ENCODE measurements at places on chromosomes 5 and 9.
A peak's percentile ranks its signal among the peaks of the same experiment; 100 is the strongest.

- no peak for DNase-seq
Measured at GRCh38 chr9:7443541-7443940, 356.0 kb downstream of the DMAC1 start.

- DNase-seq, result no peak
Measured at GRCh38 chr9:136597965-136598364, 52.1 kb upstream of the NOTCH1 start.

- DNase-seq, result no peak
Measured at GRCh38 chr5:135446615-135447014, 533 bp downstream of the DCANP1 start.

GRCh38 chr5:150593593-150593992, 46.9 kb upstream of the SYNPO start:
- DNase-seq, result no peak

DNA sequence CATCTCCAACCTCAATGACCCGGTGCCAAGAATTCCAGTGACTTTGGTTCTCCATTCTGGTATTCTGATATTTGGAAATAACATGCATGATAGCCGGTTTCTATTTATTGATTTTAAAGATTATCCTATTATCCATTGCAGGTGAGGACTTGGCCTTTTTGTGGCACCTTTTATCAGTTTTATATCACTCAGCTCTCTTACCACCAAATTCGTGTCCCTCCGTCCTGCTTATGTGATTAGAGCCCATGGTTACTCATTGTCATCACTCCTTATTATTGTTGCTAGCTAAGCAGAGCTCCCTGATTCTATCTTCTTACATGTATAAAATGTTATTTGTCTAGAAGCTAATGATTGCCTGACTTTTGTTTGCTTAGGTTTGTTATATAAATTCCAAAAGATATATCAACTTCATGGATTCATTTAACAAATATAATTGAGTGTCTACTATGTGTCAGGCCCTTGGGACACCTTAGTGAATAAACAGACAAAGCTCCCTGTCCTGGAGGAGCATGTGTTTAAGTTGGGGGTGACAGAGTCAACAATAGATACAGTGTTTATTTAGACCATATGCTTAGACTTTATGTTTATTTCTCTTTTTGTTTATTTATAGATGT, 138.2 kb downstream of the ADAMTS16 start:
- DNase-seq, result no peak

DNA sequence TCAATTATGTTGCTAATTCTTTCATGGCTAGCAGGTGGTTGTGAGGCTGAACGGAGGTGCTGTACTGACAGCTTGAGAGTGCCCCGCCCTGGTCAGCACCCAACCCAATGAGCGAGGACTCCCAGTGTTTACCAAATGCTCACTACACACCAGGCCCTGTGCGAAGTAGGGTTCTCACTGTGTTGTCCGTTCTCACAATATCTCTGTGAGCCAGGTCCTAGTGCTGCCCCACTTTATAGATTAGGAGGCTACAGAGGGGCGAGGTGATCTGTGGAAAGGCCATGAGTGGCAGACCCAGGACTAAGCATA, 28.2 kb downstream of the COL15A1 start:
- DNase-seq, result no peak

GRCh38 chr5:174759091-174759490, 34.7 kb downstream of the MSX2 start:
- no peak for DNase-seq

GRCh38 chr9:5389109-5389732, 48.5 kb downstream of the PLGRKT start:
- DNase-seq, result peak; percentile 65

GRCh38 chr9:112081918-112082729, 93.0 kb downstream of the SUSD1 start:
- no peak for DNase-seq

DNA sequence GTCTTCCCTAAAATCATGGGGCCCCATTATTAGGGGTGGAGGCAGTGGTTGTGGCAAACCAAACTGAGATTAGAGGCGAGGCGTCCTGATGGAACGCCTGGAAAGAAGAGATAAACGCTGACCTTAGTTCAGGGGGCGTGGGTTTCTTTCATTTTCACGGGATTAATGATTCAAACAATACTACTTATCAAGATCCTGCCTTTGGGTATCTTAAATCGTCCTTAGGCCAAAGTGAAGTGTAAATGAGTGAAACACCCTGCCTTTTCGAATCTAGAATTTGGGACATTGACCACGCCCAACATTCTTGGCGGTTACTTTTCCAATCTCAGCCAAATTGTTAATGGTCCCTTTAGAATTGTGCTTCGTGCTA, 1.0 kb upstream of the UBTD2 start:
- no peak for DNase-seq

GRCh38 chr5:39469176-39469575, 44.4 kb upstream of the DAB2 start:
- no peak for DNase-seq

DNA sequence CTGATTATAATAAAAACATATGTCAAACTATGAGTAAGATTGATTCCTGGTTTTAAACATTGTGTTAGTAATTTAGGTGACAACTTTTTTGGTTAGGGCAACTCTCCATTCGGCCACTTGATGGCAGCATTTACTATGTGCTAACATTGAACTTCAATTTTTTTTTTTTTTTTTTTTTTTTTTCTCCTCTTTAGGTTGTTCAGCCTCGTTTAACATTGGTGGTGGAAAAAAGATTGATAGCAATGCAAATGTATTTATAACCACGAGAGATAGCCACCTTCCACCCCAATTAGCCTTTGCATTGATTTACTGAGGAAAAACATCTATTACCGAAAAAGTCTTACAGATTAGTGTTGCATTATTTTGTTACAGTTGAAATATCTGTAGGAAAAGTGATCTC, 159.1 kb downstream of the CSNK1G3 start:
- DNase-seq, result peak; percentile 76

DNA sequence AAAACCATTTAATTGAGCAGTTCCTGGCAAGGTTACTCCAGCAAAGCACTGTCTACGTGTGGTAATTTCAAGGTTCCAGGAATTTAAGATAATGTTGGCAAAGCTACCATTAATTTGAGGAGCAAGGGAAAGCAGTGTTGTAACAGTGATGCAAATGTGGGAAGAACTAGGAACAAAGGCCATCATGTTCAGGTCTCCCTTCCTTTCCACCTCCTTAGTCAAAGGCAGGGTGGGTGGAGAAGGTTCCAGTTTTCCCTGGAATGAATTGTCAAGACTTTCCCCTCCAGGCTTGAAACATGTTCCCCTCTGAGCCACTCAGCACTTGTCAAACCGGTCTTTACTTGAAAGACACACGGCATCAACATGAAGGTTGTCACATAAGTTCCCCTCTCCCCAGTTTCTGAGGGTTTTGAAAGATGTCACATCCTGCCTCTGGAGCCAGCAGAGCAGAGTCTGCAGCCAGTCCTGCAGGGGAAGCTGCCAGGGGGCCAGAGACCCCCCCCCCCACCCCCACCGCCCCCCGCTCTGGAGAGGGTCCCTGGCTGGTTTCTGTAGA, 226.0 kb downstream of the GAS1 start:
- no peak for DNase-seq

- DNase-seq, result no peak
Measured at GRCh38 chr5:18179579-18179978, 545.3 kb downstream of the TAF11L14 start.

GRCh38 chr5:163756170-163756569, 250.8 kb downstream of the MAT2B start:
- DNase-seq, result no peak

GRCh38 chr5:139667001-139667729, 19.0 kb downstream of the CXXC5 start:
- peak; percentile 43 for DNase-seq

DNA sequence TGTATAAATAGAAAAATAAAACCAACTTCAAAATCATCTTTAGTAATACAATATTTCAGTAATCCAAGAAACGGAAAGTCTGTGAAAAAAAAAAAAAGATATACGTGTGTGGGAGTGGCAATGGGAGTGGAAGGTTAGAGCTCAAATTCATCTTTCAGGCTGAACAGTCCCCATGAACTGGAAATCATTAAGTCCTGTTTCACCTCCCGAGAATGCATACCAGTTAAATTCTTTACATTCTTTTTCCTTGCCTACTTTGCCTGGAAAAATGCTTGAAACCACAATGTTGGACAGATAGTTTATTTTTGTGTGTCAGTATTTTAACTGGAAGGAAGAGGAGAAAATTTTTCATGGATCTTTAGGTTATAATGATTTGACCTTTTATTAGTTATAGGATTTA, 166.8 kb downstream of the MUSK start:
- DNase-seq, result no peak
